ENCODE measurements at places on chromosomes 16 and 17.

DNA sequence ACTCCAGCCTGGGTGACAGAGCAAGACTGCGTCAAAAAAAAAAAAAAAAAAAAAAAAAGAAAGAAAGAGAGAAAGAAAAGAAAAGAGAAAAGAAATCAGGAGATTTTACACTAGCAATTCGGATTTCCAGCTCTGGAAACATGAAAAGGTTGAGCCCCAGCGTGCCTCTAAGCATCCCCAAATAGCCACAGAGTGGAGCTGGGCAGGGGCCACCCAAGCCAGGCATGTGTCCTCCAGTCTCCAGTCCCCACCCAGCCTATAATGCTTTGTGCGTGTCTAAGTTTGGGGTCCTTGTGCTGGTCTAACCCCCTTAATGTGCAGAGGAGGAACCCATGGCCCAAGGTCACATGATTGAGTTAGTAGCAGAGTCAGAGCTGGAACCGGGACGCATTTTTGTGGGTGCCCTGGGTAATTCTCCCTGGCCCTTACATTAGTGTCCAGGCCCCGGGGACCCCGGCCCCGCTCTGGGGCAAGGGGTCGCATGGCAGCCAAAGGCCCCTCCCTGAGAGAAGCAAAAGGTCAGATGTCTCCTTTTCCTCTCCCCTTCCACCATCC lies 19.9 kb downstream of the ADAM11 start:
- DNase-seq: no peak

DNA sequence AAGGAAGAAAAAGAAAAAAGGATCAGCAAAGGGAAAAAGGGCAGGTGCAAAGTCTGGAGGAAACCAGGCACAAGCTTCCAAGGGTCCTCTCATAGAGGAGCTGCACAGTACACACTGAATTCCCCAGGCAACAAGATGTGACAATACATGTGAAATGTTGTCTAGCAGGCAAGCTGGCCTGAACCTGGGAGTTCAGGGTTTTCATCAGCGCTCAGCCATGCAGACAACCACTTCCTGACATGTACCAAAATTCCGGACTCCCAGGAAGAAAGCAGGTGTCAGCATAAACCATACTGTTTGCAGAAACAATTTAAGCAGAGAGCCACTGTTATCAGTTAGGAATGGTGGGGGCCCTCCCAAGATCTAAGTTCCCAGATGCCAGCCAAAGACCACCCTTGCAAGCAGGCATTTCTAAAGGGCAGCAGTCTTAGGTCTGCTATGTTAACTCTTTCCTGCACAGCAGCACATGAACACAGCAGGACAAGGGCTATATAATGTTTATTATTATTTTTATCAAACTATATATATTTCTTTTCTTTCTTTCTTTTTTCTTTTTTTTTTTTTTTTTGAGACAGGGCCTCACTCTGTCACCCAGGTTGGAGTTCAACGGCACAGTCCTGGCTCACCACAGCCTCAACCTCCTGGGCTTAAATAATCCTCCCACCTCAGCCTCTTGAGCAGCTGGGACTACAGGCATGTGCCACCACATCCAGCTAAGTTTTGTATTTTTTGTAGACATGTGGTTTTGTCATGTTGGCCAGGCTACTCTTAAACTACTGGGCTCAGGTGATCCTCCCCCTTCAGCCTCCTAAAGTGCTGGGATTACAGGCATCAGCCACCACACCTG lies 10.1 kb downstream of the TK2 start:
- no peak for DNase-seq

DNA sequence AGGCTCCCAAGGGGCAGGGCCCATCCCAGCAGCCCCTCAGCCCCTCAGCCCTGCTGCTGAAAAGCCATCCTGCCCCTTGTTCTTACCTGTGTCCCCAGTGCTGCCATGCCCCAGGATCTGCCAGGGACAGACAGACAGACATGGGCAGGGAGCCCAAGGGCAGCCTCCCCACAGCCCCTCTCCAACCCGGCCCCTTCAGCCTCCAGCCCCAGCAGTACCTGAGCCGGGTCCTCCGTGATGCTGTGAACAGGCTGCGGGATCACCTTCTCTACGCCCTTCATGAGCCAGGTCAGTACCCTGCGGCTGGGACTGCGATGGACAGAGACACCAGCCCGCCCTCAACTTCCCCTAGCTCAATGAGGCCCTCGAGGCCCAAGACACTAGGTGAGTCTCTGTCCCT lies 8.2 kb downstream of the CNGB1 start:
- DNase-seq: no peak

GRCh38 chr17:81294512-81295030 lies 536 bp downstream of the SLC38A10 start:
- DNase-seq: peak; percentile 55
